ENCODE measurements at places on chromosomes 12 and 14.

GRCh38 chr12:49059299-49060171 is 1.1 kb downstream of the KMT2D start:
- no peak for DNase-seq

GRCh38 chr12:56616244-56616643 is 13.9 kb downstream of the BAZ2A start:
- no peak for DNase-seq

- DNase-seq, result no peak
Observed at GRCh38 chr14:64763801-64764621, 59.8 kb downstream of the PLEKHG3 start.

DNA sequence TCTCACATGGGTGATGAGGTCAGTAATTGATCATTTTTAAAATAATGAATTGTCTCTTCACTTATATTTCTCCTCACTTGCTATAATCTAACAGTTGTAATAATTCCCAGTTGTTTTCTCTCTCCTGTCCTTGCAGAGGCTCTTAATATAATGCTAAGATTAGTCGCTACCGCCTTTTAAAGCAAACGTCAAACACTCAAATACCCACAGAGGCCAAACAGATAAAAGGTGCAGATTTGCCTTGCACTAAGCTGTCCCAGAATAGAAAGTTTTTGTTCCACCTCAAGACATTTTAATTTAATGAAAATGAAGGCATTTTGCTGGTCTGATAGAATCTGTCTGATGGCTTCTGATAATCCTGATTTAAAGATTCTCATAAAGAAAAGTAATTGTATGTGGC is 159.0 kb downstream of the KICS2 start:
- no peak for DNase-seq

DNA sequence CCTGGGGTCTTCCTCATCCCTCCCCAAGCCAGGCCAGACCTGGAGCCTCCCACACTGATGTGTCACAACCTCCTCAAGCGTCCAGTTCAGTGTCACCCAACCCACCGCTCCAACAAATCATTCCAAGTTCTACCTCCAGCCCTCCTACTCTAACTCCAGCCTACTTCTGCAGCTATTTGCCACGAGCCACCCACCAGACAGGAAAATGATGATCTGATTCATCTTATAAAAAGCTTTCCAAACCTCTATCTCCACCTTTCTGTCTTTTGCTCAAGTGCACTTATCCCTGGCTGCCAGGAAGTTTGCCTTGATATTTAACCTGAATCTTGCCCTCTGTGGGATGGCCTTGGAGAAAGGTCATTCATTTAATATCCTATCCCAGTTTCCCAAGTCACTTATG is 30.2 kb downstream of the SMUG1 start:
- no peak for DNase-seq

GRCh38 chr12:93798279-93799151 is 121.3 kb downstream of the CRADD start:
- no peak for DNase-seq

DNA sequence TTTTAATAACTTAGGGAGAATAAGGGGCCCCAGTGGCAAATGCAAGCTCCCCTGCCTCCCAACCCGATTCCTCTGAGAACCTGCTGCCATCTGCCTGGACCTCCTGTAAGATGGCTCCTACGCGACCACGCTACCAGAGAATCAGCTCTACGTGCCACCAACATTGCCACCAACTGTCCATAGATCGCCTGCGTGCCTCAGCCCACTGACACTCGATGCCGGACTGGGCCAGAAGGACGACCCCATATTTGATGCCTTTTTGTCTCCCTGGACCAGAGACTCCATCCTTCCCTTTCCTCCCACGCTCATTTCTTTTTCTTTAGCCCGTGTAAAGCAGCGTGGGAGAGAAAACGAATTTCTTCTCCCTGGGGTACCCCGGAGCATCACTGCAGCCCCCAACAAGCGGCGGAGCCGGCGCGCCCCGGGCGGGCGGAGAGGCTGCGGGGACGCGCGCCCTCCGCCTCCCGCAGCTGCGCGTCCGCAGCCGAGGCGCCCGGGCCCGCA is 565 bp upstream of the KLHL42 start:
- DNase-seq, result no peak

DNA sequence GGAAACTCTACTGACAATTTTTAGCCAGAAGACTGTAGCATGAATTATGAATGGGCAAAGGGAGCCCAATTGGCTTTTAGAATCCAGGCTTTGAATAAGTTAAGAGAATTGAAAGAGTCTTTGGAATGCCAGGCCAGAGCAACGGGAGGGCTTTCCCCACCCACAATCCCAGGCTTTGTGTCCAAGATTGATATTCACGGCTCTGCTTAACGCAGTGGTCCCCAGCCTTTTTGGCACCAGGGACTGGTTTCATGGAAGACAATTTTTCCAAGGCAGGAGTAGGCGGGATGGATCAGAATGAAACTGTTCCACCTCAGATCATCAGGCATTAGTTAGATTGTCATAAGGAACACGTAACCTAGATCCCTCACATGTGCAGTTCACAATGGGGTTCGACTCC is 79.6 kb downstream of the EPS8 start:
- DNase-seq, result no peak

DNA sequence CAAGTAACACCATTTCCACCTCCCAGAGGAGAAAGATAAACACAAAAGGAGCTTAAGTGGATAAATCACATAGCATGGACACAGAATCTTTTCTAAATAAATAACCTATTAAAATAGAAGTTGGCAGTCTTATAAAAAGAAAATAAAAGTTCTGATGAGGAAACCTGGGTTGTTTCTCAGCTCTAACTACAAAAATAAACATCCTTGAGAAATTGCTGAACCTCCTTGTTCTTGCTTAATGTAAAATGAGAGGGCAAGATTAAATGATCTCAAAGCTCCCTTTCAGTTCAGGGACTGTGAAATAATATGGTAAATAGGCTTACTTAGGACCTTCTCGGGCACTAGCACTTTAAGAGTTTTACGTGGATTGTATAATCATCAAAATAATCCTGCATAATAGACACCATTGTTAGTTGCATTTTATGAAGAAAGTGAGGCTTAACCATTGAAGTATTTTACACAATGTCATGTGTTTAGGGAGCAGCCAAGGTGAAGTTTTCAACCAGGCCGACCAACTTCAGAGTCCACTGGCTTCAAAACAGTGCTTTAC is 214.0 kb upstream of the NOVA1 start:
- no peak for DNase-seq

- no peak for DNase-seq
Observed at GRCh38 chr14:32232481-32232880, 29.4 kb upstream of the RNU6-8 start.

- DNase-seq, result no peak
Observed at GRCh38 chr12:57850854-57851430, 4.4 kb upstream of the CTDSP2 start.

GRCh38 chr12:89215196-89215595 is 137.1 kb downstream of the DUSP6 start:
- no peak for DNase-seq

DNA sequence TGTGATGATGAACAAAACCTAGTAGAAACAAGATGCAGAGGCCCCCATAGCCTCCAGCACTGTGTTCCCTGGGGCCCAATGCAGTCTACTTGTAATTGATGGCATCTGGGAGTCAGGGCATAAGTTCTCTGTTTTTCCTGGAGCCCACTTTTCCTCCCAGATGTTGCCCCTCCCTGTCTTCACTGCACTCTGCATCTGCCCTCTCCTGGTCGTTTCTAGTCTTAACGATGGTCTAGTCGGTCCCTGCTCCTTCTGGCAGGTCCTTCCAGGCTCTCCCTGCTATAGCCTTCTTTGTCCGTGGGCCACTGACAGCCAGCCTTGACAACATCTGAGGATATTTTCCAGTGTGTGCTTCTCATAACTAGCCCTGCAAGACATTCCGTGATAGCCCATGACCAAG is 208.3 kb downstream of the GXYLT1 start:
- no peak for DNase-seq

- no peak for DNase-seq
Observed at GRCh38 chr14:56125772-56126636, 7.8 kb downstream of the PELI2 start.

- DNase-seq, result no peak
Observed at GRCh38 chr12:44531320-44531971, 344.7 kb downstream of the NELL2 start.

DNA sequence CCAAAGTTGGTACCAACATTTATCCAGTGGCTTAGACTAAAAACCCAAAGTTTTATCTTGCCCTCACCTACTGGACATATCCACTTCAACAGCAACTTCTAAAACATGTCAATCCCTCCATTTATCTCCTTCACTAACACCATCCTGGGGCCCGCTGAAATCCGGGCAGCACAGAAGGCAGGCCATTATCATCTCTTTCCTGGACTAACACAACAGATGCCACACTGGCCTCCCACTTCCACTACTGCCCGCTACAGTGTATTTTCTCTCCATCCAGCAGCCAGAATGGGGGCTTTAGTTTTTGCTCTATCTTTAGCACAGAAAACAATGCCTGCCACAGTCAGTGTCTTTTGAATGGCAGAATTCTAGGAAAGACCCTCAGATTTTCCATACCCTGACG is 15.6 kb downstream of the ZFHX2 start:
- no peak for DNase-seq

DNA sequence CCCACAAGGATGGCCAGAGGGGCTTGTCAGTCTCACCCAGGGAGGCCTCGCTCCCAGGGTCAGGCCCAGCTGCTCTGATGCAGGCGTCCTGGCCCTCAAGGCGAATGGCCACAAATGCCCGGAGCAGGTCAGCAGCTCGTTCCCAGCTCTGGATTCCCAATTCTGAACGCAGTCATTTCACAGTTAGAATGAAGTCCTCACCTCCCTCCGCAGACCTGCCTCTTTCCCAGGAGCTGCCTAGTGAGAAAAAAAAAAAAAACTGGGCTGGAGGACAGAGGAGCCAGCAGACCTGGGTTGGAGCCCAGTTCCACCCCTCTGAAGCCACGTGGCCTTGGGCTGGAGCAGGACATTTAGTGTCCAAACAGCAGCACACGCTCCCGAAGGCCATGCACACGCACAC is 62.2 kb upstream of the DIO3 start:
- DNase-seq, result no peak

DNA sequence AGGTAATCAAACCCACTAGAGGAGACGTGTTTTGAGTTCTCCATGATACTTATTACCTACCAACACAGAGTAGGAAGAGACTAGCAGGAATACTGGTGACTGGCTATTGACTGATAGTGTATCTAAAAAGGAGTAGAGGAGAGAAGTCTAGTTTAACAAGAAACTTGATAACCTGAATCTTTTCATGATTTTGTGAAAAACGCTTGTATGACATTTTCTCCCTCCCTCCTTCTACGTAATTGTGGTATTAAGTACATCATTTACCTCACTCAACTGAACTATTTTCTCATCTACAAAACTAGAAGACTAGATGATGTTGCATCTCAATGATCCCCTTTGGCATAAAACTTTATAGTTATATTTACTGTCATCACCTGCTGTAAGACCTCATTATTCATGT is 107.4 kb downstream of the PPP1R12A start:
- no peak for DNase-seq

DNA sequence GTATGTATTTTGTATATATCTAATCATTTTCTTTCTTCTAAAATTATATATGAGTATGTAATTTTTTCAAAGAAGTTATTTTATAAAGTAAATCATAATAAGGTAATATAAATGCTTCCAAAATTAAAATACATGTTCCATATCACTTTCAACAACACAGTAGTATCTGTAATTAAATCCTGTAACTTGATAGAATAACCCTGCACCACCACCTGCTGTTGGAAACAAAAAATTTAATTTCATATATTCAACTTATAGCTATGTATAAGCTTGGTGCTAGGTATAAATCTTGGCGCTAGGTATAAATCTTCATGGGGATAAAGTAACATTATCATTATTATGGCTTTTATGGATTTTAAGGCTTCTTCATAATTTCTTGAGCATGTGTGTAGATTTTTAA is 149.7 kb upstream of the DCN start:
- no peak for DNase-seq

- no peak for DNase-seq
Observed at GRCh38 chr14:90671382-90672234, 144.6 kb downstream of the TTC7B start.

DNA sequence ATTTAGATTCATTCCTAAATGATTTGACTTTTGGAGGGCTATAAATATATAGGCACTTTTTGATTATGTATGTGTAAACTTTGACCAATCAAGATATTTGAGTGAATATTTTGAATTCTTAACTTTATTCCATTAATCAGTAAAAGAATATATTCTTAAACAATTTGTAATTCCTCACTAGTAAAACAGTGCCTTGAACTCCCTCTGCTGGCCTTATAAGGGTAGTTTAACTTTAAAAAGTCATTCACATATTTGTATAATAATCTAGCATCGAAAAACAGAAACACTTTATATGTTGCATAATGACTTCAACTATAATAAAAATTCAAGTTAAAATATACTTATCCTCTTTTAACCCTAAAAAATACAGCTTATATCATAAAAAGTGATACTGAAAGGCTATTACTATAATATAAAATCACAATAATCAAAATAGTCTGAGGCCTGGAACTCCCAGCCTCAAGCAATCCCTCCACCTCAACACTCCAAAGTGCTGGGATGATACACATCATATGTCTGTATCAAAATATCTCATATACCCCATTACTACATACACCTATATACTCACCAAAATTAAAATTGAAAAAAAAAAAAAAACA is 31.2 kb downstream of the CCDC59 start:
- DNase-seq, result peak; percentile 58

DNA sequence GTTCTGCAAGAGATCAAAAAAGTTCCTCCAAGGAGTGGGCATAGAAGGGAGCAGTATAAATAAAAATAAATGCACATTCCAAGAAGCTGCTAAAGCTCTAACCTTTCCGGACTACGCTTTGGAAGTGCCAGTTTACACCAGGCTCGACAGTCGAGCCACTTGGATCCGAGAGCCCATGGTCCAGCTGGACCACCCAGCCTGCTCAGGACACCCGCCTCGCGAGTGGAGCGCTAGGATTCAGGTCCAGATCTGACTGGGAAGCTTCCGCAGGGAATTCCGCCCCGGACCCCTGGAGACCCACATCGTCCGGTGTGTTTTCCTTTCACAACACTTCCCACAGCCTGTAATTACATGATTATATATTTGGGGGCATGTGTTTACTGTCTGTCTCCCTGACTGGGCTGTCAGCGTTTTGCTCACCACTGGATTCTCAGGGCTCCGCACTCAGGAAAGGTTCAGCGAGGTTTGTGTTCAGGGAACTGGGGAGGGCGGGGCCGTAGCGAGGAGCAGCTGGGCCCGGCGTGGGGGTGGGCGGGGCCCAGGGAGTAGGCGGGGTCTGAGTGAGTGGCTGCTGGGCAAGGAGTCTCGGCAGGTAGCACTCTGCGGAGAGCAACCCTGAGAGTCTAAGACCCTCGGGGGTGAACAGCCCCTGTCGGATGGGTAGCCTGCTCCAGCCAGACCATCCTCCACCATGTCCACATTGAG is 52.3 kb upstream of the TMEM263 start:
- no peak for DNase-seq

DNA sequence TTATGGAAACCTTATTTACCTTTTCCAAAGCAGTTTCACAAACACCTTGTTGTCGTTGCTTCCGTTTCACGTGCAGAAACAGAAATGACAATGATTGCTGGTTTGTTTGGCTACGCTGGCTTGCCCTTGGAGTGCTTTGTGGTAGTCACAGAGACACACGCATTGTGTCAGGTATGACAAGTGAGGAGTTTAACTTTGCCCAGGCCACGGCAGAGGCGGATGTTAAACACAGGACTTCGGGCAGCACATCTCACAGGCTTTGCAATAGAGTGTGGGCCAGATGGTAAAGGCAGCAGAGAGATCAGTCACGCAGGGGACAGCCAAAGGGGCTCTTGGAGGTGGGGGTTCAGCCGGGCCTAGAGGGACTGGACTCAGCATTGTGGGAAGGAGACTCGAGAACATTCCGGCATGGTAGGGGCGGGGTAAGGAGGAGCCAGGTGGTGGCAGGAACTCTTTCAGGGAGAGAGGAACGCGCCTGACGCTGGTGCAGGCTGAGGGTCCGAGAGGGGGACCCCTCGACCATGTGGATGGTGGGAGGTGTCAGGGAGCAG is 59.8 kb upstream of the KCNA1 start:
- no peak for DNase-seq
